ENCODE measurements at places on chromosomes 2 and 18.

DNA sequence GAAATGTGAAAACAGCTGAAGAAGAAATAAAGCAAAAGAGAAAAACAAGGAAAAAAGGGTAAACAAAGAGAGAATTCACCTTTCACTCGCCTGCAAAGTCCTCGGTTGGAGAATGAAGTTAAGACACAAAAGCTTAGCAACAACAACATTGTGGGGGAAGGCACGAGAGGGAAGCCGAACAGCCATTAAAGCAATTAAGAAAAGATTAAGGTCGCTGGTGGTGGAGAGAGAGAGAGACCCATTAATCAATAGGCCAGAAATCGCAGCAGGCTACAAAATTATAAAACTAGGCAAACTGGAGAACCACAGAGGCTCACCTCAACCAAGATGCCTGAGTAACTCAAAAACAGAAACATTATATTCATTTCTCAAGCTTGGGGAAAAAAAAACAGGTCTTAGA, 120.0 kb upstream of the SIX3 start:
- no peak for DNase-seq

GRCh38 chr2:183125659-183126341, 1.6 kb downstream of the NUP35 start:
- DNase-seq = no peak

GRCh38 chr2:240462707-240463273, 27.3 kb downstream of the GPC1 start:
- no peak for DNase-seq

GRCh38 chr18:50573679-50574078, 13.8 kb downstream of the MAPK4 start:
- no peak for DNase-seq
